ENCODE measurements at places on chromosomes 4 and X.
A peak's percentile ranks its signal among the peaks of the same experiment; 100 is the strongest.

- H3K27me3 ChIP-seq: no peaks in the 10 kb centered on the region
- no peaks in the 10 kb centered on the region for H3K4me1 ChIP-seq
- DNase-seq: no peak
- peaks cover 16% of the 10 kb centered on the region for H3K36me3 ChIP-seq
- no peak overlapping the region for H3K27ac ChIP-seq
- no peak overlapping the region for H3K4me3 ChIP-seq
Measured at GRCh38 chr4:105741548-105741947, 33.0 kb downstream of the GSTCD start.

- no peak for DNase-seq
- H3K4me3 ChIP-seq: no peak overlapping the region
- no peaks in the 10 kb centered on the region for H3K27me3 ChIP-seq
- no peak overlapping the region for H3K27ac ChIP-seq
- peaks cover 6% of the 10 kb centered on the region for H3K36me3 ChIP-seq
Measured at GRCh38 chrX:2594491-2594890, 93.7 kb upstream of the DHRSX start.

- DNase-seq: no peak
- no peaks in the 10 kb centered on the region for H3K27me3 ChIP-seq
- H3K4me1 ChIP-seq: no peaks in the 10 kb centered on the region
- no peak overlapping the region for H3K27ac ChIP-seq
Measured at GRCh38 chr4:65310586-65310985, 359.7 kb downstream of the EPHA5 start.

DNA sequence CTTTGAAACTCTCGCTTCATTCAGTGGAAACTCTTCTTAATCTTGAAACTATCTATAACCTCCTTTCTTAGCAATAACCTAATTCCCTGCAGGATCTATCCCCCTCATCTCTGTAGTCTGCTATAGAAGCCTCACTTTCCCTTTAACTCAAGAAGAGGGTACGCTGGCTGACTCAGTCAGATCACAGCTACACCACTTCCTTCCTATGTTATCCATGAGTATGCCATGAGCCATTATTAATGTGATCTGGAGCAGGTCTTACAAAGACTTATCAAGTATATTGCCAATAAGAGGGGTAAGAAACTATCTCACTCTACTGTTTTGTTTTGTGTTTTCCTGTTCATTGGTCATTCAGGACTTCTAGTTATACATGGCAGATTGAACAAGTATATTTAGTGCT, 165.3 kb downstream of the PJA1 start:
- H3K4me1 ChIP-seq: no peaks in the 10 kb centered on the region
- H3K36me3 ChIP-seq: no peaks in the 10 kb centered on the region
- no peak overlapping the region for H3K4me3 ChIP-seq
- DNase-seq: no peak
- H3K27me3 ChIP-seq: peaks cover 3% of the 10 kb centered on the region
- no peak overlapping the region for H3K27ac ChIP-seq

DNA sequence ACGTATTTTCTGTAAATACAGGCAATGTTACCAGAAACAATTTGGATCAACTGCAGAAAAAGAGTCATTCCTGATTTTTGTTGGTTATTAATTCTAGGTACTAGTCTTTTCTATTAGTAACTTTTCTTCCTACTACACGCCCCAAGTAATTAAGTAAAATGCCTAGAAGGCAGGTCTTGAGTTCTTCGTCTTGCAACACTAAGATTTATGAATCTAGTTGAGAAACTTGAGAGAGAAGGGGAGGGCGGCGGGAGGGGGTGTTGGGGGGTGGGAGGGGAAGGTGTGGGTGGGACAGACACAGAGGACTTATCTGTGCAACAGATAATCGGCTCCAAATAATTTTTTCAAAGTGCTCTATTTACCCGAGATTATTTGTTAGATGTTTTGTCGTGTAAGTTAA, 3.0 kb downstream of the RAP2C start:
- DNase-seq: no peak
- peak overlapping the region; percentile 96 for H3K27ac ChIP-seq
- peaks cover 21% of the 10 kb centered on the region for H3K36me3 ChIP-seq
- no peaks in the 10 kb centered on the region for H3K27me3 ChIP-seq
- H3K4me3 ChIP-seq: peak overlapping the region; percentile 89

GRCh38 chr4:118751629-118752323, 66.6 kb downstream of the METTL14 start:
- no peaks in the 10 kb centered on the region for H3K27me3 ChIP-seq
- no peaks in the 10 kb centered on the region for H3K4me1 ChIP-seq
- no peak for DNase-seq
- no peak overlapping the region for H3K27ac ChIP-seq

DNA sequence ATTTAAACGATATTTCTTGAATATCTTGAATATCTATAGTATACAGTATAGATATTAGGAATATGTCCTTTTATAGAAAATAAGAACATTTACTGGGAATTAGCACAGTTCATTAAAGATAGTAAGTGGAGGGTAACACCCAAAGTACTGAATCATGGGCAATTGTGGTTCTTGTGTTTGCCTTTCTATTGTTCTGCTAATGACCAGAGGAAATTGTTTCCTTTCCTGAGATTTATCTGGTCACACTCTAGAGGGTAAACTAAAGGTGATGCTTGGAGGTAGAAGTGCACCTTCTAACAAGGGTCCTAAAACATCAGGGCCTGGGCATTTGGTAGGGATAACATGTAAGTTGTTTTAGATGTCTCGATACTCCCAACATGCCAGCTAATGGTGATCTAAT, 241.3 kb upstream of the SFRP2 start:
- no peak for DNase-seq
- peaks cover 7% of the 10 kb centered on the region for H3K27me3 ChIP-seq
- H3K36me3 ChIP-seq: no peaks in the 10 kb centered on the region

DNA sequence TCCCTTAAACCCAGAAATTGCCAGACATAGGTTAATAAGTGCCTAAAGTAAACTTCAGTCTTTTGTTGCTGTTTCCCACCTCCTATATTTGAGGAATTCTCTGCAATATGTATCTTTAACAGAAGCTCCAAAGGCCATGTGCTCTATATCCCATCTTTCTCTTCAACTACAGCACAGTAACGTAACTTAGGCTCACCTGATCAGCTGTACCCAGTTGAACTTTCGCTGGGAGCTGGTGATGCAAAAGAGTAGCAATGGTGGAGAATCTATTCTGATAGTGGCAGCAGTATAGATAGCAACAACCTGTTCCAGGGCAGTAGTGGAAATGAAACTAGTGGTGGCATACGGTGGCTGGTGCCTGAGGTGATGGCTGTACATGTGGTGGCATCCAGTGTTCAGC, 33.2 kb upstream of the YTHDC1 start:
- H3K27me3 ChIP-seq: peaks cover 11% of the 10 kb centered on the region
- H3K4me1 ChIP-seq: no peaks in the 10 kb centered on the region
- H3K27ac ChIP-seq: no peak overlapping the region

DNA sequence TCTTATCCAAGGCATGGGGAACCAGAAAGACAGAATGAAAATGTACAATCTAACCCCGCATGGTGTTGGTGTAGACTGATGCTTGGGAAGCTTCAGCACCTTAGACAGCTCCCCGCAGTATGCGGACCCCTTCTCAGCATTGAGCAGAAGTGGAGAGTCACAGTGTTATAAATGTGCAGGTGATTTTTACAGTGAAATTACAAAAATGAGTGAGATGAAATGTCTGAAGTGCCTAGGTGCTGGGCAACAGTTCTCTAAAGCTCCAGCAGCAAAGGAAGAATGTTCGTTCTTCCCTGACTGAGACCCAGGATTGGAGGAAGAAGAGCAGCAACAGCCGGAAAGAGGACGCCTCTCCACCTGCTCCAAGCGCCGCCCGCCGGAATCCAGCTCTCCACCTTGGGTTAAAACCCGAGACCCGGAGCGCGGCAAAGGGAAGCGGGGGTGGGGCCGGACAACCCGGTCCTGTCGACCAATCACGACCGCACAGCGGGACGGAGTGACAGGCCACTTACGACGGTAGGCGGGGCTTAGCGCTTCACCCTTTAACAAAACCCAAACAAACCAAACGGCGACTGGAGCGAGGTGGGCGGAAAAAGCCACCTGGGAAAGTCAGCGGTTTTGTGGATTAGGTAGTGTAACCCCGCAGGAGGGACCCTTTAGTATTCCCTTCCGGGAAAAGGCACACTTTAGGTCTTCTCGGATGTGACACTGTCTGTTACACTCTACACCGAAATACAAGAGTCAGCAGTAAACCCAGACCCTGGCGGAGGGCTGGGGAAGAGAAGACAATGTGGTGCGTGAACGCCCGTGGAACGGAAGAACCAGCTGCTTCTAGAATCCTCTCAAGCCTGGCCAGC, at the start of gene GLRA3:
Gene GLRA3 (minus strand): TSS at position 403 of the 857 bp plus-strand sequence. CDS start 436 bp downstream, outside the sequence.
- H3K4me1 ChIP-seq: peaks cover 3% of the 10 kb centered on the region
- H3K27ac ChIP-seq: no peak within 1 kb of the TSS
- peaks cover 6% of the 10 kb centered on the region for H3K27me3 ChIP-seq
- no peak within 1 kb of the TSS for H3K4me3 ChIP-seq
- no peaks in the 10 kb centered on the region for H3K36me3 ChIP-seq

DNA sequence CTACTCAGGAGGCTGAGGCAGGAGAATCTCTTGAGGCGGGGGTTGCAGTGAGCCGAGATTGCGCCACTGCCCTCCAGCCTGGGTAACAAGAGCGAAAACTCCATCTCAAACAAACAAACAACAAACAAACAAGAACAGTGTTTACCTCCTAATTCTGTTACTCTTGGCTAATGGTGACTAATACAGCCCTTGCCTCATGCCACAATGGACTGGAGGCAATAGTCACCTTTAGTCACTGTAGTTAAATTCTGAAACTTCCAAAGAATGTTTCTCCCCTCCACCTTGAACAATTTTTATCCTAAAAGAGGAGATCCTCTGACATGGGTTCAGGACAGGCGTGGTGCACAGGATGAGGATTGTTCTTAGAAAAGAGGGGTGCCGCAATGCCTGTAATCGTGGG, 241.2 kb upstream of the CTSO start:
- no peak overlapping the region for H3K4me3 ChIP-seq
- H3K27me3 ChIP-seq: no peaks in the 10 kb centered on the region
- H3K27ac ChIP-seq: no peak overlapping the region
- H3K36me3 ChIP-seq: no peaks in the 10 kb centered on the region
- no peaks in the 10 kb centered on the region for H3K4me1 ChIP-seq

- no peaks in the 10 kb centered on the region for H3K4me1 ChIP-seq
- H3K4me3 ChIP-seq: no peak overlapping the region
- no peak overlapping the region for H3K27ac ChIP-seq
- DNase-seq: no peak
- peaks cover 15% of the 10 kb centered on the region for H3K27me3 ChIP-seq
- no peaks in the 10 kb centered on the region for H3K36me3 ChIP-seq
Measured at GRCh38 chr4:113292371-113293042, 243.1 kb downstream of the ANK2 start.

GRCh38 chr4:7805533-7806337, 133.9 kb downstream of the AFAP1 start:
- peak overlapping the region; percentile 54 for H3K27ac ChIP-seq
- H3K4me3 ChIP-seq: no peak overlapping the region
- H3K36me3 ChIP-seq: peaks cover 15% of the 10 kb centered on the region
- peaks cover 17% of the 10 kb centered on the region for H3K4me1 ChIP-seq

DNA sequence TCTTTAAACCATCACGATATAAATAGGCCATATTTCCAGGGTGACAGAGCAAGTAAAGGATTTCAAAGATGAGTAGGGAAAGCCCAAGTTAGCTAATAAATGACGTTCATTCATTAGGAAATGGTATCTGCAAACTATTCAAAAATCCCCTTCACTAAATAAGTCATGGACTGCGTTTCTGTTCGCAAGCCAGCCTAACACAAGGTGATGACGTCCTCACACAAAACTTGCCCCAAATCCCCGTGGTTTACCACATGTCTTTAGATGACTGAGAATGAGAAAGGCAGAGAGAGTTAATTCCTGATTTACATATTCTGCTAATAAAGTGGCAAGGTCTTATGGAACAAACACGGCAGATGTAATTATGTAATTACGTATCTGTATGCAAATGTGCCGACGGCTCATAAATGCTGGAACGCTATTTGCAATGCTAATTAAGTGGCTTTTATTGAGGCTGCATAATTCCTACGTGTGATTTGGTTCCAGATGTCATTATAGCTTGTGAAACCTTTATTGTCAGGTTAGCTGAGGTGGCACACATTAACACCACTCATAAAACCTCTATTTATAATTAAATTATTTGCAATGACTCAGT, 437.7 kb upstream of the FRG1 start:
- H3K4me1 ChIP-seq: no peaks in the 10 kb centered on the region
- no peak overlapping the region for H3K4me3 ChIP-seq
- H3K27ac ChIP-seq: no peak overlapping the region
- no peak for DNase-seq
- no peaks in the 10 kb centered on the region for H3K36me3 ChIP-seq

GRCh38 chr4:141459020-141459419, 177.4 kb upstream of the IL15 start:
- H3K27me3 ChIP-seq: no peaks in the 10 kb centered on the region
- H3K27ac ChIP-seq: no peak overlapping the region
- H3K36me3 ChIP-seq: no peaks in the 10 kb centered on the region
- no peaks in the 10 kb centered on the region for H3K4me1 ChIP-seq
- no peak overlapping the region for H3K4me3 ChIP-seq

GRCh38 chrX:12115377-12115776, 22.9 kb upstream of the FRMPD4 start:
- H3K4me3 ChIP-seq: no peak overlapping the region
- no peak overlapping the region for H3K27ac ChIP-seq
- DNase-seq: no peak
- H3K27me3 ChIP-seq: no peaks in the 10 kb centered on the region
- no peaks in the 10 kb centered on the region for H3K36me3 ChIP-seq

DNA sequence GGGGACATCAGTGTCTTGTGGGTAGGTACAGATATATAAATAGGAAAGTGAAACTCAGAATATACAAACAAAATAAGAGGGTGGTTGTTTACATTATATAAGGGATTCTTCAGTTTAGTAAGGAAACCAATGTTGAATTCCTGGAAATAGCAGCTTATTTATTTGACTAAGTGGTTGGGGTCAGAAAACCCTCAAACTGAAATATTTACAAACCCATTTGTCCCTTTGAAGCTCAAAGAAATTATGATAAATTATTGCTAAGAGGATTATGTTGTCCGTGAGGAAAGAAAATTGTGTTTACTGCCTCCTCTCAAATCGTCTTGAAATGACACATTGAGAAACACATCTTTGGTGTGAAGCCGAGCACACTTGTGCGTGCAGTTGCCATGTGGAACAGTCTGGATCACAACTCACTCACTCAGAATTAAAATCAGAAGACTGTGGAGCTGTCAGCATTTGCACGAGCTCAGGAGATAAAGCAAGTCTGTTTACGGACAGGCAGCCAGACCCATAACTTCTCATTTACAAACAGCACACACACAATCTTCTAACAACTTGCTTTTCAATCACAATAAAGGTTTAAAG, 46.8 kb upstream of the SETD7 start:
- no peak overlapping the region for H3K27ac ChIP-seq
- H3K27me3 ChIP-seq: peaks cover 28% of the 10 kb centered on the region
- peaks cover 3% of the 10 kb centered on the region for H3K36me3 ChIP-seq
- H3K4me3 ChIP-seq: no peak overlapping the region
- H3K4me1 ChIP-seq: peaks cover 12% of the 10 kb centered on the region
- no peak for DNase-seq

- H3K4me1 ChIP-seq: no peaks in the 10 kb centered on the region
- no peaks in the 10 kb centered on the region for H3K36me3 ChIP-seq
- no peak overlapping the region for H3K27ac ChIP-seq
- H3K27me3 ChIP-seq: peaks cover 2% of the 10 kb centered on the region
- DNase-seq: no peak
- H3K4me3 ChIP-seq: no peak overlapping the region
Measured at GRCh38 chrX:17713288-17713687, 24.0 kb upstream of the SCML1 start.
